ENCODE measurements at places on chromosomes 2 and 18. TPM values are rescaled to one million over a fixed set of nuclear protein-coding genes. Genes with fewer than 3 reads are reported as not detected.

The VWC2L gene
- not detected for polyA plus RNA-seq

The LNPK gene
- 14.8 TPM for polyA plus RNA-seq

DNA sequence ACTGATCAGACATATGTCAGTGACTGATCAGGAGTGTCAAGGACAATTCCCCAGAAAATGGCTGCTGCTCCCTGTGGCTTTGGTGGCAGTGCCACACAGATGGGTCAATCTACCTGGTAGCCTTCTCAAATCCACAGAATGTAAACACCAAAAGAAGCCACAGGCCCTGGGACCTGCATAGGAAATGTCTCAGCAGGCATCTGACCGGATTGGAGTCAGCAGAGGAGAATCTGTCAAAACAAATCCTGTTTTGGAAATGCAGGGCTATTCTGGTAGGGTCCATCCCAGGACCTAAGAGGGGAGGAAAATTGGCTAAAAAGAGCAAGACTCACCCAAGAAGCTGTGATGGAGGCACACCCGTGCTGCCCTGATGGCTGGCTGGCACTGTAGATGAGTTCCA is 189.7 kb downstream of the TMEM247 start:
- no peak for DNase-seq

The EMX1 gene
- not detected for polyA plus RNA-seq

DNA sequence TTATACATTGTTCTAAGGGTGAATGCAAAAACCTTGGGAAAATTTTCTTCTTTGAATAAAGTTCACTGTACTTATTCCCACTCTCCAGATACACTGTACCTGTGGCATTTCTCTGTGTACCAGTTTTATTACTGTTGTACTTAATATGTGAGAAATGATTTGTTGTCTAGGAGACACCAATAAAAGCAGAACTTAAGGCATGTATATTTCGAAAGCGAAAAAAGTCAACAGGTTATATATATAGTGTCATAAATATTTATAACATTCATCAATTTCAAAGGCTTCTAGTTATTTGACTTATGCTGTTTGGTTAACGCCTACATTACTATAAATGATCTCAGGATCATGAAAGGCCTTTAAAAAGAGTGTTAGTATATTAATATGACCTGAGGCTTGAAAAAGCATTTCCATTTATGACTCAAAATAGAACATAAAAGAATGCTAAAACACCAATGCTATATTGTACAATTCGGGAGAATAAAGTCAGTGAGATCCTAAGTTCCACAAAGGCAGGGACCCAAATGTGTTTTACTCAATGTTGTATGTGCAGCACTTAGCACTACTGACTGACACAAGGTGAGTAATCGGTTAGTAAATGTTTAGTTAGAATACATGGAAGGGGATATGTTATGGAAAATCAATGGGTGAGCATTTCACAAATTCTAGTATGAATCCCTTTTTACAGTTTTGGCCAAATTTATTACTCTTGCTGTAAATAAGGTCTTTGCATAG is 32.2 kb upstream of the HNRNPA3 start:
- DNase-seq = no peak

The REG3A gene
- not detected for polyA plus RNA-seq

GRCh38 chr2:85468096-85468703 is 49.7 kb downstream of the SH2D6 start:
- DNase-seq = no peak

The OLA1 gene
- polyA plus RNA-seq = 83.6 TPM

DNA sequence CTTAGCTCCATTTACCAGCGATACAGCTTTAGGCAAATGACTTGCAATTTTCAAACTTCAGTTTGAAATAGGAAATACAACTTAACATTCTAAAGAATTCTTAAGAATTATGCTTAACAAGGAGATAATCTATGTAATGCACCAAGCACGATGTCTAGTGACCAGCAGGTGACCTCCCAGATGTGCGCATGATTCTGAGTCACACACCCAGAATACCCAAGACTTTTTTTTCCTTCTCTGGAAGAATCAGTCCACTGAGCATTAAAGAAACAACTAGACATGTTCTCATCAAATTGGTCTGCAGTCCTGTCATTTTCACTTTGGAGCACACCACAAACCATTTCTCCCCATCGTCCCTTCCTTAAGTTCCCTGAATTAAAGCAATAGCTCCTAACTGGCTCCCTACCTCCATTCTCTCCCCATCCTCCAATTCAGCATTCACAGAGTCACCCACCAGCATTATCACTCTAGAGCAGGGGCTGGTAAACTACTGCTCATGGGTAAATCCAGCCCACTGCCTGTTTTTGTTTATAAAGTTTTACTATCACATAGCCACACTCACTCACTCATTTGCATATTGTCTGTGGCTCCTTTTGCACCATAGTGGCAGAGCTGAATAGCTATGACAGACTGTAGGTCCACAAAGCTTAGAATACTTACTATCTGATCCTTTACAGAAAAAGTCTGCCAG is 13.2 kb downstream of the EVA1A start:
- no peak for DNase-seq

DNA sequence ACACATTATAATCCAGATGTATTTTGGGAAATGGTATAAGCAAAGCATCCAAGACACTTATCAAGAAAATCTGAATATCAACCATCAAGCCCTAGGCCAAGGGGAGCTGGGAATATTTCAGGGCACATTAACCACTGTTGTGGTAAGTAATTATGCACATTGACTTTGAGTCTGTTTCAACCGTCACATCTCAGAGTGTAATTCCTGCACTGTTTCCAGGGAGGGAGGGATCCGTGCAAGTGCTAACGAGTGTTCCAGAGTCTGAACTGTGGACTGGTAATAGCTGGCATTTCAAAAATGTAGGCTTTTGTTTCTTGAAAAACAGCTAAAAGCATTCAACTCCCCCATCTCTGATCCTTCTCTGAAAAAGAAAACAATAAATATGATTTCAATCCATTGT is 681.6 kb downstream of the BCL11A start:
- DNase-seq = no peak

DNA sequence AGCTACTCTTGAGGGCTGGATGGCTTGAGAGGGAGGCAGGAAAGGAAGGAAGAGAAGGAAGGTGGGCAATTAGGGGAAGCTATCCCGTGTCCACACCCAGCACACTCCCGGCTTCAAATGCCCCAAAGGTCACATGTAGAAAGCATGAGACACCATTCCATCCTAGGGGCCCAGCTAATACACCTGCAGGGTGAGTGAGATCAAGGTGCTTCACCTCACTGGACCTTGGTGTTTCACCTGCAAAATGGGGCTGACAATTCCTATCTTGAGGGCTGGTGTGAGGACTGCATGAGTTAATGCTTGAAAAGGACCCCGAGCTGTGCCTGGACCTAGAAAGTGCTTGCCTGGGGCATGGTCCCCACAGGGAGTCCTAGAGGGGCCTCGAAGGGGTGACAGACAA is 50.8 kb upstream of the SMAD7 start:
- DNase-seq = no peak

DNA sequence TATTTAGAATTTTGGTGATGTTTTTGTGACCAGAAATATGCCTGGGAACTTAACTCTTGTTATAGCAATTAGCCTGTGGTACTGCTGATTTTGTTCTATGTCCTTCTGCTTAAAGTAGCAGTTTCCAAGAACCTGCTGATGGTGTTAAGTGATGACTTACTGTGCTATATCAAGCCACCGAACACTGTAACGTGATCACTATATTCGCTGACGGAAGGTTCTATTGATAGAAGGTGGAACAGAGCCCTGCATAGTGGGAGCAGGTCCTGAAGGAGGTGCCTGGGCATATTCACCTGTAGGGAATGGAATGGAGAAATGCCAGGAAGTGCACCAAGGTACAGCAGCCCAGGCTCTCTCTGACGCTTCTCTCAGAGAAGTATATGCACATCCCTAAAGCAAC is 76.8 kb downstream of the UXS1 start:
- DNase-seq = no peak

The SPIRE1 gene
- 0.66 TPM for polyA plus RNA-seq

DNA sequence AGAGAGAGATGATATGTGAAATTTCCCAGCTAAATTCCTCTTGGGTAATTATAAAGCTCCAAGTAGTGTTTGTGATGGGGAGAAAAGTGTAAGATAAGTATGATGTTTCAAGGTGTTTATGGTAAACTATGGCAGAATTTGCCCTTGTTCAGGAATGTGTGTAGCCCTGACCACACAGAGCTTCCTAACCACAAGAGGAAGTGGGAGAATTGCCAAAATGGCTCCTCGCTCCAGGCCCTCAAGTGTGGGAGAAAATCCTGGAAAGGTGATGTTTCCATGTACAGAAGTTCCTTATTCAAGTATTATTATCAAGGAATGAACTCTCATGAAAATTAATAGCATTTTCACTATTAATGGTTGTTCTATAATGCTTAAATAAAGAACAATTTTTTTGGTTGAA is 878.3 kb downstream of the TDRD15 start:
- DNase-seq = no peak

DNA sequence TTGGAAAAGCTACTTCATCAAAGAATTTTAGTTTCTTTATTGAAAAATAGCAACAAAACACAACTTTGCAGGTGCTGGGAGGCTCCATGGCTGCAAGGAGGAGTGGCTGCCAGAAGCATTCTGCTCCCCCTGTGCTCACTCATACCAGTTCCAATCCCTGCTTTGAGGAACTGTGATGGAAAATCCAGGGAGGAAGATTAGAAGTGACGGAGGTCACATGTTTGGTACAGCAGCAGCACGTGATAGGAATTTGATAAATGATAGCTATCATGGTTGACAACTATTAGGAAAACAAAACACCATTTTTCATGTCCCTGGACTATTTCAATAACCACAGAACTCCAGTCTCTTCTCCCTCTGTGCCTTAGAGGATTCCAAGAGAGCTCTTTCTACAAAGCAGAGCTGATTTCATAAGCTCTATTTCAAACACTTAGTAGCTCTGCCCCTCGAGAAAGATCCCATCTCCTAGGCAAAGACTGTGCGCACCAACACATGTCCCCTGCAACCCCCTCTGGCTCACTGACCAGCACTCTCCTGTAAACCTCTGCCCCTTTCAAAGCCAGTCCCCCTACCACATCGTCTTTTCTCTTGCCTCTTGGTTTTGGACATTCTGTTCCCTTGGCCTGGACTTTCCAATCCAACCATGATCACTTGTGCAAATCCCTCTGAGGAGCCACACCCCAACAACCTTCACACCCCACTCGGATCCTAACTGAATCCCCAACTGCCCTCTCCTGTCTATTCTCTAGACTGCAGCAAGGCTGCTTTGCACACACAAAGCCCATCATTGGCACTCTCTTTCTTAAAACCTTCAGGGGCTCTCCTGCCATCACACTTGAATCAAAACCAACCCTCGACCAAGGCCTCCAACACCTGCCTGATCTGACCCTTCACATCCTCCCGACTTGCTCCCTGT is 352.4 kb upstream of the PKDCC start:
- DNase-seq = no peak

The FSHR gene
- not detected for polyA plus RNA-seq

- no peak for DNase-seq
These were observed 26.1 kb upstream of the MAL start for GRCh38 chr2:94999431-94999883.

GRCh38 chr2:124530203-124530602 is 505.1 kb downstream of the CNTNAP5 start:
- DNase-seq = no peak

The NT5DC4 gene
- polyA plus RNA-seq = not detected

The SRD5A2 gene
- not detected for polyA plus RNA-seq

DNA sequence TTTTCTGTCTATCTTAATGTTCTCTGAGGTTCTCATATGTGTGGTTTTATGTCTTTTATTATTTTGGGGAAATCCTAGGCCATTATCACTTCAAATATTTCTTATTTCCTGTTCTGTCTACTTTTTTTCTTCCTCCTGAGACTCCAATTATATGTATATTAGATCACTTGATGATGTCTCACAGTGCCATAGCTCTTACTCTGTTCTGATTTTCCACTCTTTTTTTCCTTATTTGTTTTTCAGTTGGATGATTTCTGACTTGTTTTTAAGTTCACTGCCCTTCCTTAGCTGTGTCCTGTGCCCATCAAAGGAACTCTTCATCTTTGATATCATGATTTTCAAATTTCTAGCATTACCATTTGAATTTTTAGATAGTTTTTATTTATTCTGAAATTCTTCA is 24.1 kb downstream of the FAM228B start:
- no peak for DNase-seq

DNA sequence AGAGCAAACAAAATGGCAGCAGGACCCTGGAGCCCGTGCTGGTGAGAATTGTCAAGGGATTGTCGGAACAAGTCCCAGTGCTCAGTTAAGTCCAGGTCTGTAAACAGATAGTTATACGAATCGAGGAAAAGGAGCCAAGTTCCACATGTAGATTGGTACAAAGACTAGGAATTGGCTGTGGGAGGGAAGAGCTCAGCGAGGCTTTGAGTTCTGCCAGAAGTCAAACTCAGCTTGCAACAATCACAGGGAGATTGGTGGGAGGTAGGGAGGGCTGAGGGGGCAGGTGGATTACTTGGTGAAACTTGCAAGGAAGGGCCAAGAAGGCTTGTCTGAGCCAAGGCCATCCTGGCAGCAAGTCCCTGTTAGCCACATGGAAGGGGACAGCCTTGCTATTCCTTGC is 217.8 kb upstream of the ARL4C start:
- DNase-seq = no peak

The MEIS1 gene
- not detected for polyA plus RNA-seq

The SP140 gene
- 11.3 TPM for polyA plus RNA-seq

DNA sequence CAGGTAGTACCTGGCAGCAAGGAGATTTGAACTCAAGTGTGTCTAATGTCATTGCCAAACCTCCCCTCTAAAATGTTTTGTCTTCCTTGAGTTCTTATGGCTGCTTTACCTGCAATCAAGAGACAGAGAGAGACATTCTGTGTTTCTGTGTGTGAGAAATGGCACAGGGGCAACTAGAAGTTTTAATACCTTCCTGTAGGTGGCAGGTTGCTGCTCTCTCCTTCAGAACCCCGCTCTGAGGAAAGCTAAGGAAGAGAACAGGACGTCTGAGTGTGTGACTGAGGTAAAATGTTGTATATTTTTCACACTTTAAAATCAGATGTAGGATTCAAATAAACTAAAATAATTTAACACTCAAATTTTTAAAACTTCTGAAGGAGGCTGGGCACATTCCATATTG is 19.2 kb downstream of the DTNA start:
- no peak for DNase-seq

The ST8SIA3 gene
- polyA plus RNA-seq = not detected

The CNDP1 gene
- polyA plus RNA-seq = not detected

DNA sequence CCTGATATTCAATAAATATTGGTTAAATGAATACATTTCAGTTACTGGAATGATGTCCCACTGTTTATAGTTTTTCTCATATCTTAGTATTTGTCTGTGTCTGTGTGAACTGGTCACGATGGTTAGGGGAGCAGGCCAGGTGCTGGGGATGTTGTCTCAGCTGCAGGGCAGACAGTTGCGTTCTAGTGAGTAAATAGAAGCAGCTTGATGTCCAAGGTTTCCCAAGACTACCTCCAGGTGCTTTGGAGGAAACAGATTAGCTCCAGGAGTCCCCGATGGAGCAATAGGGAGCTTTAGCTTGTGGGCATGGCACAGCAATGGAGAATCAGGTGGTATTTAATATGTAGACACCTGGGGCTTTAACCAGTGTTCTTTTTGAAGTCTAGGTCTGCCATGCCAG is 75.5 kb downstream of the GULP1 start:
- no peak for DNase-seq

GRCh38 chr2:95023222-95023597 is 2.3 kb upstream of the MAL start:
- DNase-seq = peak; percentile 71

The SLC9A4 gene
- not detected for polyA plus RNA-seq

GRCh38 chr18:67553437-67553836 is 36.9 kb upstream of the DSEL start:
- DNase-seq = no peak

GRCh38 chr2:196167666-196168065 is 3.7 kb downstream of the STK17B start:
- no peak for DNase-seq

The CMPK2 gene
- 5.0 TPM for polyA plus RNA-seq

The G6PC2 gene
- polyA plus RNA-seq = not detected

- DNase-seq = no peak
These were observed 3.5 kb upstream of the CHRNG start for GRCh38 chr2:232535761-232536530.

The FABP1 gene
- polyA plus RNA-seq = not detected
